Heart right ventricle (tissue), 16 donors: ENCODE measurements at places on chromosomes 13 and 19. TPM values are rescaled to one million over a fixed set of nuclear protein-coding genes. Genes with fewer than 3 reads are reported as not detected.

The MBD3L3 gene
- total RNA-seq: not detected

The DNAAF3 gene
- total RNA-seq: 3.9 TPM

The LSM7 gene
- 29.0 TPM for total RNA-seq

The IGFL2 gene
- total RNA-seq: not detected

The ICAM5 gene
- total RNA-seq: 0.62 TPM

The FUT6 gene
- not detected for total RNA-seq

The ELSPBP1 gene
- not detected for total RNA-seq

The LENG8 gene
- 57.3 TPM for total RNA-seq

The CYP2A7 gene
- total RNA-seq: not detected

GRCh38 chr13:113970810-113971470, 2.9 kb downstream of the C13orf46 start:
- peak; percentile 39 for DNase-seq

GRCh38 chr19:5700455-5701092, 10.5 kb downstream of the RPL36 start:
- DNase-seq: no peak

DNA sequence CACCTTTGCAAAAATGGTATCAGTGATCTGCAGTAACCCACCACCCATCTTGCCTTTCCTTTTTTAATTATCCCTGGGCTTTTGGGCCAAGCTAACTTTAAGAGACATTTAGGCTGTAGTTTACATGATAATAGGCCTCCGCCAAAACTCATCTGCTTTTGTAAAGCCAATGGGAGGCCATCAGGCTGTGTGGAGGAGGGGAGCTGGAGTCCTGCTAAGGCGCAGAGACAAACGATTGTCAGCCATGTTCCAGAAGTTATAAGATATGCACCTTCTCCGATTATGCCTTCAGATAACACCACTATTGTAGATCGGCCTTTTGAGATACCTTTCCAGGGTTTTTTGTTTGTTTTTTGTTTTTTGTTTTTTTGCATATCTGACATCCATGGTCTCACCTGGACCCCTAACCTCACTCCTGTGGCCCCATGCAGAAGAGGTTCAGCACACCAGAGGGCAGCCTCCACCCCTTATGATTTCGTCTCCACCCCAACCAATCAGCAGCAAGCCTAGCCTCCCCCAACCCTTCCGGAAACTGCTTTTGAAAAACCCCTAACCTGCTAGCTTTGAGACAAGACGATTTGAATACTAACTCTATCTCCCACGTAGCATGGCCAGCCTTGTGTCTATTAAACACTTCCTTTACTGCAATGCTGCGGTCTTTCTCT, 113.9 kb upstream of the UBL3 start:
- no peak for DNase-seq

GRCh38 chr13:113364311-113364889, 470 bp upstream of the GRTP1 start:
- no peak for DNase-seq

- DNase-seq: no peak
Measured at GRCh38 chr13:34151885-34152284, 333.9 kb downstream of the RFC3 start.

GRCh38 chr13:97077341-97077740, 83.1 kb upstream of the OXGR1 start:
- DNase-seq: no peak

DNA sequence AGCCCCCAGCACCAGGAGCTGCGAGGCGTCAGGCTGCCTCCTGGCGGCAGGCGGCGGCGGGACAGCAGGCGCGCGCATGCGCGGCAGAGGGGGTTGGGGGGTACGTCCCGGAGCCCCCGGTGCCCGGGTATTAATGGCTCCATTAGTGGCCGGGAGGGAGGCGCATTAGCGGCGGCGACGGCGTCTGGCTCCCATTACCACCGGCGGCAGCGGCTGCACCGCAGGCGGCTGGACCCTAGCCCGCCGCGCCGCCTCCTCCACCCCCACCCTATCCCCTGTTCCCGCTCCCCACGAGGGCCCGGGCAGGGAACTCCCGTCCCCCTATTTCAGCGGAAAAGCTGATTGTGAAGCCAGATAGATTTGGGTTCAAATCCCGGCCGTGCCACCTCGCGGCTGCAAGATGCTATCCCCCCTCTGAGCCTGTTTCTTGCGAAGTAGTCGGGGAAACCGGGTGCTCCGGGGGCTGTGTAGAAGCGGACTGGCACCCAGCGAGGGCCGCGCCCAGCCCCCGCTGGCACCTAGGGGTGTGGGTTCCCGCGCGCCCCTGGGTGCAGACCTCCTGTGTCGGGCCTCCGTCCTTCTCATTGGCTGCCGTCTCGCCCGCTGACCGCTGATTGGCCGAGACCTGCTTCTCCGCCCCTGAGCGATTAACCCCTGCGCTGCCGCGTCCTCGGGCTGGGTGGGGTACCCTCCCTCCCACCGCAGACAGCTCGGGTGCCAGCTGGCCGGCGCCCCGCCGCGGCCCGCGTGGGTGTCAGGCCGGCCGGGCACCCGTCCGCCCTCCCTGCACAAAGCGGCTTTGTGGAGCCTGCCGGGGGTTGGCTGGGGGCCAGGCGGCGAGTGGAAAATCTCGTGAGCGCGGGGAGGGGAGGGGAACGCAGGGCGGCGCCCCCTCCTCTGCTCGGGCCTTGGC, 11.1 kb downstream of the CIC start:
- peak; percentile 94 for DNase-seq

DNA sequence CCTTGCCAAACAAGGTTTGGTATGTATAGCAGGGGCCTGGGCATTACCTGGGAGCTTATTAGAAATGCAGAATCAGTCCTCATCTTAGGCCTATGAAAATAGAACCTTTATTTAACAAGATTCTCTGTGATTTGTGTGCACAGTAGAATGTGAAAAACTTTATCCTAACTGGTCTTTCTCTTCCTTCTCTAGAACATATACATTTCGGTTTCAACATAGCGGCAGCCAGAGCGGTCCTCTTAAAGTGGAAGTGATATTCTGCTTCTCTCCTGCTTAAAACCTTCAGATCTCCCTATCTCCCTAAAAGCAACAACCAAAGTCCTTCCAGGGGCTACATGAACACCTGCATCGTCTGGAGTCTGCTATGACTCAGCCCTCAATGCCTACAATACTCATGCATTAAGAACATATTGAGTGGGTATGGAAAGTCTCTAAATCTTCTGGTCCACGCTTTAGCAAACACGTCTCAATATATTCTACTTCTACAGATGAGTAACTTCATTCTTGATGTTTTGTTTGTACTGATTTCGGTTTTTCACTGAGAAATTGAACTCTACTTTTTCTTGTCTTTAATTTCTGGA, 84.5 kb downstream of the SPRY2 start:
- no peak for DNase-seq

DNA sequence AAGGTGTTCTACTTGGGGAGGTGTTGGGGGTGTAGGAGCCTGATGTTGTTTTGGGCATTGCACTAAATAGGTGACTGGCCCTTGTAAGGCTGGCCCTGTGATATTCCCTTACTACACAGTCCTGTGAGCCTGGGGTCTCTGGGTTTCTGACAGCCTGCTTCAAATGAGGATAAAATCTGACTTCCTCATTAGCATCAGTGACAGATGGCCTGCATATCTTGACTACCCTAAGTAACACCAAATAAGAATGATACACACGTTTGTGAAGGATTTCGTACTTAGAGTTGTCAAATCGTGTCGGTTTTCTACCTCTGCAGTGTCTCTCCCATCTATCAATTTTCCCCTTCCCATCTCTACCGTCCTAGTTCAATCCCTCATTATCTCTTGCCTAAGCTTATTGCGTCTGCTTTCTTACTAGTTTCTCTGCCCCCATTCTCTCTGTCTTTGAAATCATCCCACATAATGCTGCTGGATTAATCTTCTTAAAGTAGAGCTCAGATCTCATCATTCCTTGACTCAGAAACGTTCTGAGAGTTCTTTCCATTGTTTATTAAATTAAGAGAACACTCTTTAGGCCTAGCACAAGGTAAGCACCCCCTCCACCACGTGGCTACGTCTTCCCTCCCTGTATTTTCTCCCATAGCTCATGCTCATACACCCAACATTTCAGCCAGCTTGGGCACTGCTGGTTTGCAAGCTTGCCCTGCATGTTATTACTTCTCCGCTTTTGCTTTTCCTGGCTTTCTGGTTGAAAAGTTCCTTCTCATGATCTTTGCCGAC, 26.2 kb upstream of the CNMD start:
- no peak for DNase-seq

DNA sequence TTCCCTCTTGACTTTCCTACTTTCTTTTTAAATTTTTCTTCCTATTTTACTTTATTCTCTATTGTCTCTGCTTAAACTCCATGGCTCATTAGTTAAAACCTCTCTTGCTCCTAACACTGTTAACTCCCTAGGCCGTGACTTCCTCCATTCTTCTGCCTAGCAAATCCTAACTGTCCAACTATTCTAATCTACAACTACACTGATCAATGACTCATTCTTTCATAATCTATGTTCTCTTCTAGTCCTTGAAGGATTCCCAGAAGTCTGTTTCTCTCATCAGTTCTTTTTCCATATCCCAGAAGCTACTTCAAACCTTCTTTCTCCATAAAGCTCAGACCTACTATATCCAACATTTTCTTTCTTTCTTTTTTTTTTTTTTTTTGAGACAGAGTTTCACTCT, 66.9 kb downstream of the MICU2 start:
- no peak for DNase-seq

- DNase-seq: no peak
Measured at GRCh38 chr19:55071129-55071502, 4.6 kb upstream of the EPS8L1 start.

DNA sequence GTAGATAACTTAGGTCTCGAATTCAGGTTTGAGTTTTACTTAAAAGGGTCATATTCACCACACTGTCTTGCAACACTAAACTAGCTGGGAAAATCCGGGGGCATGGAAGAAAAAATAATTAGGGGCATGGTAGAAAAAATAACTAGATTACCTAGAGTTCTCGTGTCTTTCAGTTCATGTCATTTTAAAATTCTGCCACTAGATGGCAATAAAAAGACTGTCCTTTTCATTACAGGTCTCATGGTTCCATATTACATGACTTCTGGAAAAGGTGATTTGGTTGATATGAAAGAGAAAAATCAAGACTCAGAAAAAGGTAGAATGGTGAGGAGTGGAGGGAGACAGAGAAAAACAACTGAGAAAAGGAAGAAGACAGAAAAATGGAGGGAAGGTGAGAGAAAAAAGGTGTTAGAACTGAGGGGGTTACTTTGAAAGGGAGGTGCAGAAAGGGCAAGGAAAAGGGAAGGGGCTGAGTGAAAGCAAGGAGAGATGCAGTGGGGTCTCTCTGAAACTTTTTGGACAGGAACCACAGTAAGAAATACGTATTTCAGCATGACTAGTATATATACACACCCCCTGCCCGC, 299.0 kb downstream of the KLF12 start:
- no peak for DNase-seq

DNA sequence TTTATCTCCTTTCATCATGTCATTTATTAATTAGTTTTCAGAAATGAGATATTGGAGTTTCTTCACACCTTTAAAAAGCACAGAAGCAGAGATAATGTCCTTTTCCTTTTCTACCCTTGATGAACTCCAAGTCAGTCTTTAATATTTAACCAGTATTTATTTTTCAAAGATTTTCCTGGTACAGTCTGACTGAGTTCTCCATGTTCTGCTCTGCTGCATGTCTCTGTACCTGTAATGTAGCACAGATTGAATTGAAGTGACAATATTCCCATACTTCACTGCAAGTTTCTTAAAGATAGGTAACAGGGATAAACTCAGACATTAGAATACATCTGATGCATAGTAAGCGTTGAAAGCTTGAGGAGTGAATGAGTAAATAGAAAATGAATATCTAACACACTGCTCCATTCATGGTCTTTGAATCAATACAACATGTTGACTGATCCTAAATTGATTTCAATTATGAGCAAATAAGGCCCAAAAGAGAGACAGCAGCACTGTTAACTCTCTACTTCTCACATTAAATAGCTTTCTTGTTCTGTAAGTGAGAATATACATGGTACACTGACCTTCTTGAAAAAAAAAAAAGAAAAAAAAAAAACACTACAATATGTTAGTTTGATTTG, 1323.6 kb upstream of the PRR20A start:
- no peak for DNase-seq

GRCh38 chr13:51584731-51585672, 740 bp downstream of the WDFY2 start:
- DNase-seq: peak; percentile 64

DNA sequence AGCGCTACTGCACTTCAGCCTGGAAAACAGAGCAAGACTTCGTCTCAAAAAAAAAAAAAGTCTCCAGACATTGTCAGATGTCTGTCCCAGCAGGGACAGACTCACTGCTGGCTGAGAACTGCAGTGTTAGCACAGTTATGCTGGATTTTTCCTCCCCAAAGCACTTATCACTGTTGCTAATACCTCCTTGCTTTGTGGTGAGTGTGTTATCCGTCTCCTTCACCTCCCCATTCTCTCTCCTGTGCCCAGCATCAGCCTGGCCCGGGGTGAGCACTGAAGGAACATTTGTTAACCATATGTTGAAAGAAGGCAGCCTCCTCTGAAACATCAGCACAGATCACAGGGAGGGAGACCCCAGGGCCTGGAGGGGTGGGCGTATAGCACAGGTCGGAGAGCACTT, 11.3 kb downstream of the MYO9B start:
- DNase-seq: no peak

DNA sequence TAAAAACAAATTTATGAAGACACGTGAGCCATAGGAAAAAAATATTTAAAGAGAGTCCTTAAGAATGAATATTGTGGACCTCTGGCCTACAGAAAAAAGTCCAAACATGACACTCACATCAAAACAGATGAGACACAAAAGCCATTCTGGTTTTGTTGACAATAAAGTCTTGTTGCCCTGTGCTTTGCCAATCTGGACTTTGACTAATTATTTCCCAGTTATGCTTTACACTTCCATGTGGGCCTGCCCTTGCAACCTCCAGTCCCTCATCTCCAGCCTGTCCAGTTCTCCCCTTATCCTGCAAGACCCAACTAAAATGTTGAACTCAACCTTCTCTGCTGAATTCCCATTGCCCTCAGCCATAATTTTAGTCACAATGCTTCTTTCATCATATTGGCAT, 184.5 kb upstream of the SERP2 start:
- DNase-seq: no peak

DNA sequence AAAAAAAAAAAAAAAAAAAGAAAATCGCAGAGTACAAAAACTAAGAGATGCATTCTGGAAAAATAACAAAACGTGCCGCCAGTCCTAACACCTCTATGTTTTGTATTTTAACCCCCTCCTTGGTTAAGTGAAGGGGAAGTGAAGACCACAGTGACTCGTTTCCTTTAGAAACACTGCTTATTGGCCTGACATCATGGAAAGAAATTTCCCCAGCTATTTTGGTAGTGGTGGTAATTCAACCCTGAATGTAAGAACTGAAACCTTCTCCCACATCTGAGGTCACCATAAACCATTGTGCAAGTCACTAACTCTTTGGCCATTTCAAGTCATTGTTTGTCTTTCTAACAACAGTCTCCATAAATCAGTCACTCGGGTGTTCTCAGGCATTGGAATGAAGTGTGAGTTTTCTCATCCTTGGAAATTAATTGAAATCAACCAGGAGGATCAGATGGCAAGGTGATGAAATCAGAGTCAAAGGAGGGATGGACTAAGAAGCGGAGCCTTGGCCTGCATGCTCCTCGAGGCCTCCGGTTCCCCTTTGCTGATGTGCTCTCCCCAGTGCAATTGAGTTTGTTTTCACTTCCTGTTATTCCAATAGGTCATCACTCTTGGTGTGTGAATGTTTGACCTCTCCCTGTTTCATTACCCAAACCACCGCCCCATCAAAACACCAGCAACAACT, 443.9 kb downstream of the FGF9 start:
- no peak for DNase-seq

GRCh38 chr13:51977625-51978024, 33.6 kb downstream of the ATP7B start:
- no peak for DNase-seq
